ENCODE measurements at places on chromosomes 4 and X.

DNA sequence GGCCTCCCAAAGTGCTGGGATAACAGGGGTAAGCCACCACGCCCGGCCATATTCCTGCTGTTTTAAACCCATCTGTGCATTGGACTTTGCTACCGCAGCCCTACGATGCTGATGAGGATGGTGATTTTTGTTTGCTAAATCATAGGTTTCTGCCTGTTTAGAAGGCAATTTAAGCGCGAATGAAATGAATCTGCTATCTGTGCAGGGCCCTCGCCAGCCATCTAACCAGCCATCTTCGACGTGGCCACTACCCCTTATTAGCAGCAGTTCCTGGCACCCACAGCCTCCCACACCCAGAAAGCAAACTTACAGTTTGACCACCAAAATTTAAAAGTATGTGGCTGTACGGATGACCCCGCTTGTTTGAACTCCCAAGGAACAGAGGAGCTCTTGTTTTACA is 178.5 kb downstream of the SHOX start:
- DNase-seq = no peak

- DNase-seq = no peak
Observed at GRCh38 chrX:110758781-110759422, 36.7 kb downstream of the CHRDL1 start.

DNA sequence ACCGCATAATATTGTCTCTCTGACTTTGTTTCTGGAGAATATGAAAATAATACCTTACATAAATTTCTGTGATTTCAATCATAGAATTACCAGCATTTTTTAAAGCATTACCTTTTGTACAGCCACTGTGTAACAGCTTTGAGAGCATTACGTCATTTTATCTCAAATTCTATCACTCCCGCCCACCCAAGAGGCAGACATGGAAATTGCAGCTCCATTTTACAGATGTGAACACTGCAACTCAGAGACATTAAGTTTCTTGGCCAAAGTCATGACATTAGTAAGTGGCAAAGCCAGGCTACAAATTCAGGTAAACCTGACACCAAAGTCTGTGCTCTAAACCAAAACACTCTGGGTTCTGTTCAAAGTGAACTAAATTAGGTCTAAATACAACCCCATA is 33.6 kb upstream of the KDR start:
- DNase-seq = no peak

GRCh38 chr4:155419266-155419665 is 42.5 kb upstream of the MAP9 start:
- no peak for DNase-seq

GRCh38 chr4:183053681-183054080 is 45.4 kb upstream of the WWC2 start:
- DNase-seq = no peak

- DNase-seq = no peak
Observed at GRCh38 chr4:8133897-8134563, 24.6 kb downstream of the ABLIM2 start.

- no peak for DNase-seq
Observed at GRCh38 chrX:17020356-17020755, 73.9 kb downstream of the REPS2 start.

DNA sequence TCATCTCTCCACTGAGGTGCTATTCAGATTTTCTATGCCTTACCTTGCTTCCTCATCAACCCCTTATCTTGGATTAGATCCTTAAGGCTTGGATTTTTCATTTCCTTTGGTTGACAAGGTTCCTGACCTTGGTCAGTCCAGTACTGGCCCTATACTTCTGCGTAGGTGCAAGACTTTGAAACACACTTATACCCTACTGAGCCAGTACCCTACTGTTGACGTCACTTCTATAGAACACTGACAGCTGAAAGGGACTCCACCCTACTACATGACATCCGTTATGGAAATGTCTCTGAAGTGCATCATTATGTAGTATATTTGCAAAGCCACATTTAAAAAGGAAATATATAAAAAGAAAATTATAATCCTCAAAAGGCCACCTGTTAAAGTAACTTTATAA is 12.0 kb upstream of the PLS3 start:
- no peak for DNase-seq

DNA sequence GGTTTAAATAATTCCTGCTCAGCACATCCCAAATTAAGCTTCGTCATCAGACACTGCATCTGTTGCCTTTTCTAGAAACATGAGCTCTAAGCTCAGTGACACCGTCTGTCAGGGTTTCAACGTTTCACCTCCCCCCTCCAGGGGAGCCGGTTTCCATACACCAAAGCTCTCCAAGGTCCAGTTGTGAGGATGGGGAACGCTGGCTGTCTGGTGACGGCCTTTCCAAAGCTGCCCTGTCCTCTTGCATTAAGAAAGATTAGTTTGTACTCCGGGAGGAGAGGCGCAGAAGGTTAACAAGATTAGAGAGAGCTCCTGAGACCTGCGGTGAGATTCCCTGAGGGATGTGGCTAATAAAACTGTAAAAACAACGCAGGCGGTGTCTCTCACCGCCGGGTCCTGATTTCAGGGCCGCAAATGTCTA is 43.2 kb downstream of the ASMT start:
- DNase-seq = no peak

DNA sequence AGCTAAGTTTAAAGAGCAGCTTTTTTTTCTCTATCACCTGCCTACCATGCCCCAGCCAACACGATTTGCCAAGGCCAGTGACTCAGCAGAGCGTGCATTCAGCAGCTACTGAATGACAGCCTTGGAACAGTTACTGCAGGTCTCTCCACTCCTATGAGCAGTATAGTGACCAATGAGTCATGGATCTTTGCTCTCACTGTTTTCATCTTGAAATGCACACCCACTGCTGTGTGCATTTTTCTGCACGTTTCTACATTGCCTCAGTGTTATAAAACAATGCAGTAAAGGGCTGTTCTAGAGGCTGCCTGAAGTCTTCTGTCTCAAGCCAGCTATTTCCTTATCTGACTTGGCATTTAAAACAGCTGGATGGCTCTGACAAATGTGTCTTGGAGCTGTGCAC is 66.0 kb upstream of the C4orf54 start:
- DNase-seq = peak; percentile 21

- no peak for DNase-seq
Observed at GRCh38 chrX:118965395-118965794, 9.0 kb upstream of the LONRF3 start.

GRCh38 chr4:168880811-168881595 is 129.1 kb downstream of the CBR4 start:
- no peak for DNase-seq

DNA sequence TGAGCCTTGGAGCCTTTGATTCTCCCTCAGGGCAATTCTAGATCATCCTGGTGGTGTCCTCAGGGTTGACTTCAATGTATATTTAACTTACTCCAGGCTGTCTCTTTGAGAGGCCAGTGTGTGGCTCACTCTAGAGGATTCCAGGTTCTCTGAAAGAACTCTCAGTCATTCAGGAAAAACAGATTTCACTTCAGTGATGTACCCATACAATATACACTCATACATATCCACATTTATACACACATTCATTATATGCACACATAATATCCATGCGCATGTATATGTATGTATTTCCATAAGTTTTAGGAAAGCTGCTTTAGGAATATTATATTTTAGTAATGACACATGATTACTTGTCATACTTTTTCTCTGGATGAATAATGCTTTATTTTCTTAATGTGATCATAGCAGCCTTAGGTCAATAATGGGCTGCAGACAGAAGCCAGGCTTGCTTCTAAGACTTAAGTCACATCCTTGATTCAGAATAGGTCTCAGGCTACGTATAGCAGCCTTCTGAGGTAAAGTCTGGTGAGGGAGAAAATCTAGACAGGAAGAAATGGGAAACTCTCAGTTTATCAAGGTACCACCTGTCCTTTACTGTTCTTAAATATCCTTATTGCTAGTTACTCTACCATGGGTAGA is 397.0 kb downstream of the GPAT3 start:
- no peak for DNase-seq

DNA sequence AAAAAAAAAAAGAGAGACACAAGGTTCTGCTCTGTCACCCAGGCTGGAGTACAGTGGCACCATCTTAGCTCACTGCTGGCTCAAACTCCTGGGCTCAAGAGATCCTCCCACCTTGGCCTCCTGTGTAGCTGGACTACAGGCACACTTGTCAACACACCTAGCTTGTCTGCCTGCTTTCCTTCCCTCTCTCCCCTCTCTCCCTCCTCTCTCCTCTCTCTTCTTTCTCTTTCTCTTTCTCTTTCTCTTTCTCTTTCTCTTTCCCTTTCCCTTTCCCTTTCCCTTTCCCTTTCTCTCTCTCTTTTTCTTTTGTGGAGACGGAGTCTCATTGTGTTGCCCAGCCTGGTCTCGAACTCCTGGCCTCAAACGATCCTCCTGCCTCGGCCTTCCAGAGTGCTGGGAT is 132.1 kb downstream of the DIPK2B start:
- DNase-seq = no peak

GRCh38 chrX:83511208-83511607 is 3.1 kb downstream of the POU3F4 start:
- no peak for DNase-seq

DNA sequence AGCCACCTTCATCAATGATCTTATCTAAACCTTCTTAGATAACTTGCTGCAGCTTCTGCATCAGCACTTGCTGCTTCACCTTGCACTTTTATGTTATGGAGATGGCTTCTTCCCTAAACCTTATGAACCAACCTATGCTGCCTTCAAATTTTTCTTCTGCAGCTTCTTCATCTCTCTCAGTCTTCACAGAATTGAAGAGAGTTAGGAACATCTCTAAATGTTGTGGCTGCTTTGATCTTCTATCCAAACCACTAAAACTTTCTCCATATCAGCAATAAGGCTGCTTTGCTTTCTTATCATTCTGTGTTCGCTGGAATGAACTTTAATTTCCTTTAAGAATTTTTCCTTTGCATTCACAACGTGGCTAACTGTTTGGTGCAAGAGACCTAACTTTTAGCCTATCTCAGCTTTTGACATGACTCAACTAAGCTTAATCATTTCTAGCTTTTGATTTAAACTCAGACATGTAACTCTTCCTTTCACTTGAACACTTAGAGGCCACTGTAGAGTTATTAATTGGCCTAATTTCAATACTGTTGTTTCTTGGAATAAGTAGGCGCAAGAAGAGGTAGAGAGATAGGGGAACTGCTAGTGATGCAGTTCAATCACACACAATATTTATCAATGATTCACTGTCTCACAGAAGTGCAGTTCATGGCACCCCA is 36.1 kb upstream of the CORIN start:
- no peak for DNase-seq

GRCh38 chr4:80900908-80901307 is 129.6 kb upstream of the BMP3 start:
- no peak for DNase-seq

DNA sequence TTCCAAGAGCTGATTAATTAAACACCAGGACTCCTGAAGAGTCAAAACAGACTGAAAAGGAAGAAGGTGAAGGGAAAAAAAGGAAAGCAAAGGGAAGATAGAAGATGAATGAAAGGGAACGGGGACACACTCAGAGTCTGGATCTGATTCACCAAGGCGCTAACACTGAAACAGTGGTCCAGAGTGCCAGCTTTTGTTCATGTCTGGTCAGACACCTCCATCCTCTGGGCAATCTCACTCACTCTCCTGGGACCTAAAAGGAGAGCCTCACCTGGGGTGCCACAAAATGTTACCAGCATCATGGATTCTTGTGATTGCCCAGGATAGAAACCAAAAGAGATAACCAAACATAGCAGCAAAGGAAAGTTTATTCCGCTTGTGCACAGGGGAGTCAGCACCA is 120.3 kb upstream of the AFF2 start:
- no peak for DNase-seq

- DNase-seq = no peak
Observed at GRCh38 chr4:38145033-38145678, 185.0 kb downstream of the PTTG2 start.

DNA sequence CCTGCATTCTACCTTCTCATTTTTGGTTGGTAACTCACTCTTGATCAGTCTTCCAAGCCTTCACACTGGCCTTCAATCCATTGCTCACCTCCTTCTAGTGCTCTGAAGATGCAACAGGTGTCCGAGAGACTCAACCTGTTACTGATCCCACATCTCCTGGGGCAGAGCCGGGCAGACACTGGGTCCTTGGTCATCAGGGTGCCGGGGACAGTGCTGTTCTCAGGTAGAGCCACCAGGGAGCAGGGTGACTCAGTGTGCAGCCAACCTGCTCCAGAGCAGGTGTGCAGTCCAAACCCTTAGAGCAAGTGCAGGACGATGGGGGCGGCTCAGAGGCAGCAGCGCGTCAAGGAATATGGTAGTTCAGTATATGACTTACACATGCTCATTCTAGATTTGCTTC is 188.4 kb downstream of the DHX15 start:
- no peak for DNase-seq

GRCh38 chrX:110944751-110945675 is 149.4 kb upstream of the CHRDL1 start:
- no peak for DNase-seq

- no peak for DNase-seq
Observed at GRCh38 chr4:57710053-57710452, 599.9 kb upstream of the IGFBP7 start.

DNA sequence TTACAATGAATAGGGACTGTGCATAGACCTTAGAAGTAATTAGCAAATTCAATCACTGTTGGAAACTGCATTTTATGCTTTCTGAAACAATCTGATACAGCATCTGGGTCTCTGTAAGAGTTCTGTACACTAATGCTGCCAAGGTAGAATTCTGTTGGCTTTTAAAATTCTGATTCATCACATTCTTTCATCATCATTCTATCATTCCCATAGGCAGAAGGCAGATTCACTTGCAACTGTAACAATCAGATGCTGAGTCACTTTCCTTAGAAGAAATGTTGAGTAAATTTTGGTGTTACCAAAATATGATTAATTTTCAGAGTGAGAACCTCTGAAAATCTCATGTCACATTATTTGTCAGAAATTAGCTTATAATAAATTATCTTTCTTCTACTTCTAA is 267.2 kb downstream of the MAPK10 start:
- DNase-seq = no peak

- no peak for DNase-seq
Observed at GRCh38 chr4:165813606-165814005, 59.4 kb upstream of the TLL1 start.

GRCh38 chrX:19555236-19555635 is 39.9 kb upstream of the MAP3K15 start:
- DNase-seq = no peak

DNA sequence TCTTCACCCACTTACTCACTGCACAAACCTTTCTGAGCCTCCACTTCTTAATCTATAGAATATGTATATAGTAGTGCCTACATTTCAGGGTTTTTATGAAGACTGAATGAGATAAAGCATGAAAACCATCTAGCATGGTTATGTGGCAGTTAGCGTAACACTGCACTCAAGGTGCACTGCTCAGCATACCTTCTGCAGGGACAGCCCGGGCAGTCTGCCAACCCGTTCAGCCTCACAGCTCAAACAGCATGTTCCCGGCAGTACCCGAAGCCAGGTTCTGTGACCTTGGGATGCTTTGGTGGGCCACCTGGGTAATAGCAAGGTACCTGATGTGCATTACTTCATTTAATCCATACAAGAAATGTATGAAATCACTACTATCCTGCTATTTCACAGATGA is 81.4 kb downstream of the DOCK11 start:
- DNase-seq = no peak

GRCh38 chrX:47193475-47194193 is at the start of gene UBA1:
UBA1 (plus strand) TSS chrX:47193829; CDS start chrX:47198803, 4,974 bp downstream.
- DNase-seq = peak; percentile 98
